ENCODE measurements at places on chromosomes 6 and 20. TPM values are rescaled to one million over a fixed set of nuclear protein-coding genes. Genes with fewer than 3 reads are reported as not detected.

GRCh38 chr6:106628658-106629102 lies 618 bp downstream of the RTN4IP1 start:
- no peak for DNase-seq

KHDC1L gene
- total RNA-seq = not detected

TGM3 gene
- not detected for total RNA-seq

GRCh38 chr20:44586289-44586911 lies 4.0 kb downstream of the PKIG start:
- no peak for DNase-seq

CHRNA4 gene
- not detected for total RNA-seq

- DNase-seq = no peak
Observed at GRCh38 chr20:2655331-2656116, 3.1 kb downstream of the NOP56 start.

Measured in Daoy (cell line).